ENCODE measurements at places on chromosomes 1 and 21. TPM values are rescaled to one million over a fixed set of nuclear protein-coding genes. Genes with fewer than 3 reads are reported as not detected.

DNA sequence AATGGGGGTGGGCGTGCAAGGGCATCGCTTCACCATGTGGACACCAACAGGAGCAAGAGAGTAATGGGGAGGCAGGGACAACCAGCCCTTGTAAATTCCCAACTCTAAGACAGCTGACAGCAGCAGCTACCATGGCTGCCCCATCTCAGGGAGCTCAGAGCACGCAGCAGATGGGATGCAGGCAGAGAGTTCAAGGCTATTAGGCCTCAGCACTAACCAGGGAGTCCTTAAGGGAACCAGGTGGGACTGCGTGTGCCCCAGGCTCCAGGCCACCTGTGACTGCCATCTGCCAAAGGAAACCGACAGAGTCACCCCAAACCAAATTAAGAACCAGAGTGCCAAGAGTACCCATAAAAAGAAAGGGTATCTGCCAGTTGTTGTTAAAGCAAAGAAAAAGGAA, 33.7 kb upstream of the PRDM2 start:
- H3K27ac ChIP-seq = no peak overlapping the region
- no peaks in the 10 kb centered on the region for H3K27me3 ChIP-seq
- no peaks in the 10 kb centered on the region for H3K4me1 ChIP-seq
- DNase-seq = no peak

DNA sequence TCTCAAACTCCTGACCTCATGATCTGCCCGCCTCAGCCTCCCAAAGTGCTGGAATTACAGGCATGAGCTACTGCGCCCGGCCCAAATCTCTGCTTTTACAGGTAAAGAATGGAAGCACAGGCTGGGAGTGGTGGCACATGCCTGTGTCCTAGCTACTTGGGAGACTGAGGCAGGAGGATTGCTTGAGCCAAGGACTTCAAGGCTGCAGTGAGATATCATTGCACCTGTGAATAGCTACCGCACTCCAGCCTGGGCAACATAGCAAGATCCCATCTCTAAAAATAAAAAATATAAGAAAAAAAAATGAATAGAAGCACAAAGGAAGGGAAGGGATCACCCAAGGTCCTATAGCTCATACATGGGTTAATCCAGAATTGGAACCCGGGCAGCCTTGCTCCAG, 15.0 kb downstream of the ALPL start:
- H3K36me3 ChIP-seq = no peaks in the 10 kb centered on the region
- H3K27me3 ChIP-seq = no peaks in the 10 kb centered on the region
- no peak for DNase-seq

DNA sequence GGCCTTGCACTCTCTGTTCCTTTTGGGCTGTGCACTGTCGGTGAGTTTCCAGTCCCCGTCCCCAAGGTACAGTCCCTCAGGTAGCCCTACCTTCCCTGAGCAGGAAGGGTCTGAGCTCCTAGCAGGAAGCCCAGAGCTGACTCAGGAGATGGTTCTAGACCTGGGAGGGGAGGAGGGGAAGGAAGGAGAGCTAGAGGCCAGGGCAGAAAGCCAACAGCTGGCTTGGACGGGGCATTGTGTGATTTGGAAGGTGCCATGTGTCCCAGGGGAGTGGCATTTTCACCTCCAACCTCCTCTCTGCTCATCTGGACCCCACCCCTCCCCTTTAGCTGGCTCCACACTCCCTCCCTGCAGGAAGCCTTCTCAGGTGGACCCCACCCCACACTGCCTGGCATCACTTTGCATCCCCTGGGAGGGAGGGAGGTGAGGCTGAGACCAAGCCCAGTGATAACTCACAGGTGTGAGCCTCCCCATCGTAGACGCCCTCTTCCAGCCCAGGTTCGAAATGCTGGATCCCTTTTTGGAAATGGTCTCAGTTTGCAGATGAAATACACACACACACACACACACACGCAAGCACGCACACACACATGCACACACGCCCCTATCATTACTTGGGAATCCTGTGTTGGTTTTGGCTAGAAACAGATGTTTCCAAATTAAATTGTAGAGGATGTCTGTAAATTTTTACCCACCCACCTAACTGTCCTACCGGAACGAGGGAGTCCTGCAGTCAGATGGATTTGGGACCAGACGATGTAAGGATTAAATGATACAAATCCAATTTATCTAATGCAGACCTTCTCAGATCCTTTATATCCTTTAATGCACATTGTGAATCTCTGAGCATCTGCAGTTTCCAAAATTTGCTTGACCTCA, 19.7 kb upstream of the IFNLR1 start:
- no peak overlapping the region for H3K4me3 ChIP-seq
- H3K36me3 ChIP-seq = no peaks in the 10 kb centered on the region
- H3K27ac ChIP-seq = no peak overlapping the region
- no peak for DNase-seq

DNA sequence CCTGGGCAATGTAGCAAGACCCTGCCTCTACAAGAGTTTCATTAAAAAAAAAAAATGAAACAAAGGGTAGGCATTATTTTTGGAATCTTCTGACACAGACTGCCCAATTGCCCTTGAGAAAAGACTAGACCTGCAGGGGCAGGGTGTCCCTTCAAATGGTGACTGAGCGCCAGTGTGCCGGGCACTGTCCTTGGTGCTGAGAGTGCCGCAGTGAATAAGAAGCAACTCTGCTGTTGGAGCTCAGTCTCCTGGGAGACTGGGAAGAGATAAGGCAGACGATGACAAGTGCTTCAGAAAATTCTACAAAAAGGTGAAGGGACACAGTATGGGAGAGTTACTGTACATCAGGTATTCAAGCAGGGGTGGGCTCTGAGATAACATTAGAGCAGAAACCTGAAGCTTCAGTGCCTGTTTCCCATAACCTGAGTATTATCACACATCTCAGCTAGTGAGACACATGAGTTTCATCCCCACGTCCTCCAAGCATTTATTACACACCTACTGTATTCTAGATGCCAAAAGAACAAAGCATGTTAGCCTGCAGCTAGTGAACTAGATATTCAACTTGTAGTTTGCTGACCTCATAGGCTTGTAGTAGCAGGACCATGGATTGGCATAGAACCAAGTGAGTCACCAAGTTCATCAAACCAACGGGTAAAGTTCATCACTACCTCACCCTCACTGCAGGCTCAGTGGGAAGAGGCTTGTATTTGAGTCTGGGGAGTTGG, 18.4 kb upstream of the RPL11 start:
- no peak overlapping the region for H3K27ac ChIP-seq
- peaks cover 33% of the 10 kb centered on the region for H3K27me3 ChIP-seq
- H3K36me3 ChIP-seq = no peaks in the 10 kb centered on the region

GRCh38 chr1:41286486-41286885, 44.4 kb upstream of the SCMH1 start:
- no peak overlapping the region for H3K27ac ChIP-seq
- no peaks in the 10 kb centered on the region for H3K36me3 ChIP-seq
- H3K4me3 ChIP-seq = no peak overlapping the region
- H3K4me1 ChIP-seq = peaks cover 20% of the 10 kb centered on the region
- no peak for DNase-seq

DNA sequence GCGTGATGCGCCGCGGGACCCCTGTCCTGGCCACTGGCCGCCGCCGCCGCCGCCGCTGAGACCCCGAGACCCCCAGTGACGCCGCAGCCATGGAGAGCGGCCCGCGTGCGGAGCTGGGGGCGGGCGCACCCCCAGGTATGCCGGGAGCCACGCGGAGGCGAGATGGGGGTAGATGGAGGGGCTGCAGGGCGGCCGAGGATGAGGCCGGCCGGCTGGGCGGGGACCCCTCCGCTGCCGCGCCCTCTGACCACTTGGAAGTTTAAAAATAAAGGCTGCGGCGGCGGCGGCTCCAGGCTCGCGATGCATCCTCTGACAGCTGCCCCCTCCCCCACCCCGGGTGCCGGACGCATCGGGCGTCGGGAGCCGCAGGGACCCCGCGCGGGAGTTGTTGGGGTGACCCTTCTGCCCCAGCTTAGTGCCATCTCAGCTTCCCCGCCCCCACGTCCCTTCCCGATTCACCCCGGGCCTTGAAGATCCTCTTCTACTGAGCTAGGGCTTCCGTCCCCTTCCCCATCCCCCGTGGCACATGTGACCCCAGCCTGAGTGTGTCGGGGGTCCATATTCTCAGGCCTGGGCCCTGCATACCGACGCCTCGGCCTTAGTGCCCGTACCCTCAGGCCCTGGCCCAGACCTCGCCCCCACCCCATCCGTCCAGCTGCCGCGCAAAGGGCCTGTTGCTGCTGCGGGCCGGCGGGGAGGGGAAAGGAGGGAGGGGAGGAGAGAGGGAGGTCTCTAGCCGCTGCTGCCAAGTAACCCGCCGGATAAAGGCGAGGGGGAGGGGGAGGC, 562 bp downstream of the MAP7D1 start:
- H3K27me3 ChIP-seq = no peaks in the 10 kb centered on the region
- no peaks in the 10 kb centered on the region for H3K36me3 ChIP-seq
- DNase-seq = peak; percentile 73

DNA sequence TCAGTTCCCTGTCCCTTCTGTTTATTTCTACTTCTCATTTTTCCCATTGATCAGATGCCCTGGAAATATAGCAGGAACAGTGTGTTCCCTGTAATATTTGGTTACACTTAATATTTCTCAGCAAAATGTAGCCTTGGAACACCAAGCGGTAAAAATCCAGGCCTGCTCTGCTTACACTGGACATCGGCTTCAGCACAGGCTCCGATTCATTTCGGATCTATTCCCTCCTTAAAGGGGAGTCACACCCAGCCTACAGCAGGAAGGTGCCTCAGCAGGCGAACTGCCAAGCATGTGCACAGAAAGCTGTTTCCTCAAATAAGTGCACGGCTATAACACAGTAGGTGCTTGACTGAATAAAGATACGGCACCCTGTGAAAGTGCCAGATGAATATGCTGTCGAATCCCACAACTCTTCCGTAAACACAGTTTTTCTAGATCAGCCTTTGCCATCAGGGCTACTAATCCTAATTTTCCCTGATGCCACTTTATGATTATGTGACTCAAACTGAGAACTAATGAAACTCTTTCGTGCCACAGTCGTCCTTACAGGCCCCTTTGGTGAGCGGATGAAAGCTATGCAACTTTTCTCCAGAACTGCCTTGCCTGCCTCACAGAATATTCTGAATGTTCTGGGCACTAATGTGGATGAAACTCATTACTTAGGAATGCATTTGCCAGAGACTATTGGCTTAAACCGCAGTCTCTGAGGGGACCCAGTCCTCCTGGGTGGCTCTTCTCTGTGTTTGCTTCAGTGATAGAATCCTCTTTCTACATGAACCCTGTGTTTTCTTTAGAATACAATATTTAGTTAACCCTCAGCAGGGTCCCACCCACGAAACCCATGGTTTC, 275.5 kb upstream of the RUNX1 start:
- H3K27me3 ChIP-seq = peaks cover 2% of the 10 kb centered on the region
- peak overlapping the region; percentile 8 for H3K27ac ChIP-seq
- peaks cover 21% of the 10 kb centered on the region for H3K4me1 ChIP-seq
- no peak overlapping the region for H3K4me3 ChIP-seq

Gene SPAG17
- total RNA-seq = 2.7 TPM

Gene CD1E
- total RNA-seq = not detected

Gene ASPM
- 17.7 TPM for total RNA-seq

Gene HAPLN2
- 1.2 TPM for total RNA-seq

Data from mesothelial cell of epicardium (in vitro differentiated cells).